Right lung (tissue), 10 donors: ENCODE measurements at places on chromosomes 2 and 18. TPM values are rescaled to one million over a fixed set of nuclear protein-coding genes. Genes with fewer than 3 reads are reported as not detected.
A peak's percentile ranks its signal among the peaks of the same experiment; 100 is the strongest.

CFAP210 gene
- 4.2 TPM for polyA plus RNA-seq

PLEK gene
- polyA plus RNA-seq: 9.5 TPM

MAPRE2 gene
- polyA plus RNA-seq: 53.1 TPM

TUBA4A gene
- polyA plus RNA-seq: 38.0 TPM

DNA sequence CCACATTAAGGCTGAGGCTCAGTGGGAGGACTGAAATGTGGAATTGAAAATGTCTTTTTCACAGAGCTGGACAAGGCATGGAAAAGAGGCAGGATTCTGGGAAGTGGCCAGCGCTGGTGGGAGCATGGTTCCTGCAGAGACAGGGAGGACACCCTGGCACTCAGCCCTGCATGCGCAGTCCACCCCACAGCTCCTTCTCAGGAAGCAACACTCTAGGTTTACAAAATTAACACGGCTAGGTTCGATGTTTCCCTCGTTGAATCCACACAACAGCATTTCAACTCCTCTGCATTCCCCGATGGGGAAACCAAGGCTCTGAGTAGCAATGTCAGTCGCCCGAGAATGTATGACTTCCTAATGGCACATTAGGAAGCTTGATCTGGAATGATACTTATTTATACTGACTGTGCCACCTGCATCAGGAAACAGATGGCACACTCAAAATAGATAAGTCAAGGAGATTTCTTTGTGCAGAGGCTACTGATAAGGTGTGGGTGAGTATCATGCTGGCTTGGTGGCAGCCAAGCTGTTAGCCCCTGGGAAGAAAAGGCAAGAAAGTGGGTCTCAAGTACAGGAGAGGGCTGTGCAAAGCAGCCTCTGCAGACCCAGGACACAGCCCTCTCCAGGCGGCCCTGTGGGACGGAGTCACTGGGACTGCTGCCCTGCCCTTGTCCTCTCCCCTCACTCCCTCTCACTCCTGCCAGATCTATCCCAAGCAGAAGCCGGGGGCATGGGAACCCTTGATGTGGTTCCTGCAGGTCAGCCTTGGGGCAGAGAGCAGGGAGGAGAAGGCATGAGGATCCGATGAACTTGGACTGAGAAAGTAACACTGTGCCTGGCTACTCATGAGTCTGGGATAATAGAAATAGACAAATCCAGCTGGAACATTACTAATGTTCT is 158.4 kb upstream of the FHL2 start:
- peak; percentile 20 for DNase-seq

DNA sequence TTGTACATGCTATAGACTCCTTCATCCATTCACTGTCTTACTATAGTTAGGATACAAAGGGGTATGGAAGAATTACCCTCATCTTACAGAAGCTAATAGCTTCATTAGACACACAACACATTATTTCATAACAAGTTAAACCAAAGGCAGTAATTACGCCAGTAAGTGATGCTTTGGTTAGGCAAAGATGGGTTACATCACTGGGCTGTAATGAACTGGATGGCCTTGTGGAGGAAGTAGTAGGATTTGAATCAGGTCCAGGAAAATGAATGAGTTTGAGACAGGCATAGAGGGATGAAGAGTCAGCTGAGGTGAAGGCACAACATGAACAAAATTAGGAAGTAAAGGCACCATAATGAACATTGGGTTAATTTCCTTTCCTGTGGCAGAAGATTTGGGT is 80.1 kb downstream of the SOCS6 start:
- DNase-seq: no peak

DNA sequence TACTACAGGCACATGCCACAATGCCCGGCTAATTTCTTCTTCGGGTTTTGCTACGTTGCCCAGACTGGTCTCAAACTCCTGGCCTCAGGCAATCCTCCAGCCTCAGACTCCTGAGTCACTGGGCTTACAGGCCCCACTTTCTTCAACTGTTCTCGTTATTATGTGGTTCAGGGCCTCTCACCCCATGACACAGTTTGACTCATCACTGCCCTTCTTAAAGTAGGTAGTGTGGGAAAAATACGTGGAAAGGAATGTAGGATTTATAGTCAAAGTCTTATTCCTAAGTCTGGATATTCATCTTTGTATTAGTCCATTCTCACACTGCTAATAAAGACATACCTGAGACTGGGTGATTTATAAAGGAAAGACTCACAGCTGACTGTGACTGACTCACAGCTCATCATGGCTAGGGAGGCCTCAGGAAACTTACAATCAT is 19.4 kb downstream of the CENPA start:
- DNase-seq: no peak

DNA sequence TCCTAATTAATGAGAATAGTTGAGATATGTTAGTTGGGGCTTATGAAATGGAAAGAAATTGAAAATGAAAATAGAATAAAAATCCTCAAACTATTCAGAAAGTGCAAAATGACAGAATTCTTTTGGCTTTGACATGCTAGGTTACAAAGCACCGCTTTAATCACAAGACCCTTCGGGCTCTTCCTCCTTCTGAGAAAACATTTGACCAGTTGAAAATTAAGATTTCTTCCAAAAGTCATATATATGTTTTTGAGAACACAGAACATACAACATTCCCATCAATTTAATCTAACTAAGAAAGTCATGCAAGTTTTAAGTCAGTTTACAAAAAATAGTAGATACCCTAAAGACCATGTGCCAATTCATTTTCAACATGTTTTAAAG is 2.2 kb upstream of the SLC40A1 start:
- DNase-seq: no peak

- no peak for DNase-seq
Measured at GRCh38 chr2:71705171-71705960, 252.0 kb downstream of the DYSF start.

GRCh38 chr2:74374509-74375205 is 5.5 kb downstream of the DCTN1 start:
- DNase-seq: peak; percentile 44

GRCh38 chr2:201678401-201678800 is 20.0 kb downstream of the MPP4 start:
- DNase-seq: no peak

- DNase-seq: no peak
Measured at GRCh38 chr2:71843391-71843850, 304.2 kb downstream of the CYP26B1 start.

DNA sequence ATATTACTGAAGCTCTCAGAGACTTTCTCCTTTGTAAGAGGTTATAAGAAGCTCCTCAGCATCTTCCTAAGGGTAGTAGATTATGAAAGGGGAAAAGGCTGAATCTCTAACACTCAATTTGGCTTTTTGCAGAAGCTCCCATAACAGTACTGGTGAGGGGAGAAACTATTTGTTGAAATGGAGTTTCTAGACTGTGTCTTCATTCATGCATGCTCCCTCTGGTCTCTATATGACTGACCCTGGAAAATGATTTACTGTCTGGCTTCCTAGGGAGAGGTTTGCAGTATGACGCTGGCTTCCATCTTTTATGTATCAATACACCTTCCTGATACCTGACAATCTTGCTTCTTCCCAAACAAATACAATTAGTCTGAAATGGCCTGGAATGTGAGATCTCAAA is 63.9 kb downstream of the LDAH start:
- DNase-seq: no peak
